ENCODE measurements at places on chromosomes 5 and 9. TPM values are rescaled to one million over a fixed set of nuclear protein-coding genes. Genes with fewer than 3 reads are reported as not detected.

DNA sequence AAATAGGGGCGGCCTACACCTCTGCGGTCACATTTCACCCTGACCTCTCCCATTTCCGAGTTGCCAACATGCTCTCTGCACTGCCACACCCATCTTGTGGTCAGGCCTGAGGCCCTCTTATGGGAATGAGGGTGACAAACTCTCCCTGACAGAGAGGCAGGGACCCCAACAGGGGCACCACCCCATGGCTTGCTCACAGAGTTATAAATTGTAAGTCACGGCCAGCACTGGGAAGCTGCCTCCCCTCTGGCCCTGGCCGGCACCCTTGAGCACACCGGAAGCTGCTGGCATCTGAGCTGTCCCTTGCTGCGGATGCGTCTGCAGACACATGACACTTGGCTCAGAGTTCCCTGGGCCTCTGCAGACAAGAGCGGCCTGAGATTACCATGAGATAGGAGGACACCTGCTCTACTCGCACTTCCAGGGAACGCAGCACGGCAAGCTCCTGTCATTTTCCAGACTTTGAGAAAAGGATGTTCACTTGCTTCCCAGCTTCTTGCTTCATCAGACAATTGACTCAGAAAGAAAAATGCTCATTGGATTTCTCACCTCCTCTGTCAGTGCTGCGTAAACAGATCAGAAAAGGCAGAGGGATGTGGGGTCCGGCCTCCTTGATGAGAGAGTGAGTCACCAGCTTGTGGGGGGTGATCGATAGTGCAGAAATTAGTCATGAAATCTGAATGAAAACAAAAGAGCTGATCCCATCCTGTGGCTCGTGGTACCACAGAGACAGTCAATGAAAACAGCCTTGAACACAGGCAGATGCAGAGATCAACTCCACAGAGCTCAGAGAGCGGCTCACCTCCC lies 269.8 kb downstream of the SYK start:
- no peak overlapping the region for H3K4me3 ChIP-seq
- H3K36me3 ChIP-seq = no peaks in the 10 kb centered on the region
- H3K4me1 ChIP-seq = peaks cover 20% of the 10 kb centered on the region
- H3K27ac ChIP-seq = peak overlapping the region; percentile 10
- H3K27me3 ChIP-seq = no peaks in the 10 kb centered on the region

DNA sequence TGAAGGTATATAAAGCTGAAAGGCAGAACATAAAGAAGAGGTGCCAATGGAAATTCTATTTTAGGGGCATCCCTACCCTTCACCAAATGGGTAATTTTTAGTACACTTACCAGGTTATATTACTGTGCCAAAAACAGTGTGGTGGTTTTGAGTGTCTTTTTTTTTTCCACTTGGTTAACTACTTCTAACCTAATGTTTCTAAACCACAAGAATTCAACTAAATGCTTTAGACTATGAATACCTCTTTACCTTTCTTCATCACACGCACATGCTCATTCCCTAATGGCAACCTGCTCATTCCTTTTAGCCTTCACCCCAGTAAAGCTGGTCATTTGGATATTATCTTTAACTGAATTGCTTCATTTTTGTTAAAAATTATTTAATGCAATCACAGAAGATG lies 215.6 kb downstream of the PIK3R1 start:
- no peaks in the 10 kb centered on the region for H3K27me3 ChIP-seq
- no peak overlapping the region for H3K27ac ChIP-seq
- DNase-seq = no peak

- no peaks in the 10 kb centered on the region for H3K27me3 ChIP-seq
- peak overlapping the region; percentile 59 for H3K4me3 ChIP-seq
- peak overlapping the region; percentile 81 for H3K27ac ChIP-seq
- no peak for DNase-seq
- H3K4me1 ChIP-seq = peaks cover 17% of the 10 kb centered on the region
Measured at GRCh38 chr9:95516221-95516733, 494 bp downstream of the PTCH1 start.

ASTN2 gene
- 4.4 TPM for total RNA-seq

ANKRD31 gene
- total RNA-seq = 1.2 TPM

DNA sequence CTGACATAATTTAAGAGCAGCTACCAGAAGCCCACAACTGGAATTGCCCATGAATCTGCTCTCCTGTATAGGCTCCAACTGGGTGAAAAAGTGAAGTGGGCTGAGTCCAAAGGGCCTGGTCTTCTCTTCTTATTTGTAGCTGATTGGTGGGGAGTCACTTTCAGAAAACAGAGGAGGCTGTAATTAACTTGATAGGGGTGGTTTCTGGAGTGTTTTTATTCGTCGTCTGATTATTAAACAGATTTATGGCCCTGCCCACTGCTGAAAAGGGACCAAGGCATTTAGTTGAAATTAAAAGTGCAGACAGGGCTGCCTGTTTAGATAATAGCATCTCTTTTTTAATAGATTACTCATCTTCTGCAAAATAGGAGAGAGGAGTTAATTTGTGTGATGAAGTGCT lies 81.0 kb upstream of the SAP30L start:
- no peak overlapping the region for H3K4me3 ChIP-seq
- no peak overlapping the region for H3K27ac ChIP-seq
- no peaks in the 10 kb centered on the region for H3K27me3 ChIP-seq
- H3K36me3 ChIP-seq = no peaks in the 10 kb centered on the region
- DNase-seq = no peak
- H3K4me1 ChIP-seq = peaks cover 17% of the 10 kb centered on the region

PHF24 gene
- total RNA-seq = 0.25 TPM

HAVCR2 gene
- 4.4 TPM for total RNA-seq

DNA sequence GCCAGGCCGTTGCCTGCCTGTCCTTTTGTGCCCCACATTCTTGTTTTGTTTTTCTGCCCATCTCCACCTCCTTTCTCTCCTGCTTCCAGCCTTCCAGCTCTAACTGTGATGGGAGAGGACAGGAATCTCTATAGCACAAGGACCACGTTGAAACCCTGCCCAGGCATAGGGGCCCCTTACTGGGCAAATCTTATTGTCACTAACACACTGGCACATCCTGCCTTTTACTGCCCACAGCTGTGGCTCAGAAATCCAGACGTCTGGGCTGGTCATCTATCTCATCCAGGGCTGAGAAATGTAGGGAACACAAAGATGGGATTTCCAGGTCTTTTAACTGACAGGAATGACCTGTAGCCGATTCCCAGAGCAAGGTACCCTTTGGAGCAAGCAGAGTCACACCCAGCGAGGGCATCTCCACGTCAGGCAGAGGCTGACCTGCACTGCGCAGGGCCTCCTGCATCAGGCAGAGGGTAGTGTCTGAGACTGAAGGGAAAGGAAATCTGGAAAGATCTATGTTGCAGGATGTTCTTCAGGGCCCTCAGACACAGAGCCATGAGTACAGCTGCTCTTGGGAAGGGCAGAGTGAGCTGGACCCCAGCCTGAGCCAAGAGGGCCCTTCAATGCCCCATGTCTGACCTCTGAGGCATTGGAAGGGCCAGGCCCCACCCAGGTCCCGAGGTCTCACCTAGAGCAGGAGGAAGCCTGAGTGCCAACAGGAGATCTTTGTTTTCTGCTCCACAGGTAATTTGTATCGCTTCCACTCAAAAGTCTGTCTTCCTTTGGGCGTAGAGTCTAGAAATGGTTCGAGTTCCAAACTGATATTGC lies 278.8 kb downstream of the FSTL4 start:
- no peak overlapping the region for H3K27ac ChIP-seq
- no peaks in the 10 kb centered on the region for H3K4me1 ChIP-seq
- no peak for DNase-seq

SMC2 gene
- total RNA-seq = 5.2 TPM

DNA sequence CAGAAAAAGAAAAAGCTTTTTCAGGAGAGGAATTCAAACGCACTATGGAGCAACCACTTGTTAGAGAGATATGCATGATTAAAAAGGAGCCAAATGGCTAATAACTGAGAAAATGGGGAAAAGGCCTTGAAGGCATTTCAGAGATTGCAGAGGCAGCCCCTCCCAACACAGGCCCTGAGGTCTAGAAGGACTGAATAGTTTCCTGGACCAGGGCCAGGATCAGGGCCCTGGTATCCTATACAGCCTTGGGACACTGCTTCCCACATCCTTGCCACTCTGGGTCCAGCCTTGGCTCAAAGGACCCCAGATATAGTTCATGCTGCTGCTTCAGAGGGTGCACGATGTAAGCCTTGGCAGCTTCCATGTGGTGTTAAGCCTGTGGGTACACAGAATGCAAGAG lies 20.7 kb upstream of the FEM1C start:
- H3K4me3 ChIP-seq = no peak overlapping the region
- no peak for DNase-seq
- no peak overlapping the region for H3K27ac ChIP-seq
- no peaks in the 10 kb centered on the region for H3K27me3 ChIP-seq
- H3K36me3 ChIP-seq = no peaks in the 10 kb centered on the region

ARL14EPL gene
- total RNA-seq = not detected

DNA sequence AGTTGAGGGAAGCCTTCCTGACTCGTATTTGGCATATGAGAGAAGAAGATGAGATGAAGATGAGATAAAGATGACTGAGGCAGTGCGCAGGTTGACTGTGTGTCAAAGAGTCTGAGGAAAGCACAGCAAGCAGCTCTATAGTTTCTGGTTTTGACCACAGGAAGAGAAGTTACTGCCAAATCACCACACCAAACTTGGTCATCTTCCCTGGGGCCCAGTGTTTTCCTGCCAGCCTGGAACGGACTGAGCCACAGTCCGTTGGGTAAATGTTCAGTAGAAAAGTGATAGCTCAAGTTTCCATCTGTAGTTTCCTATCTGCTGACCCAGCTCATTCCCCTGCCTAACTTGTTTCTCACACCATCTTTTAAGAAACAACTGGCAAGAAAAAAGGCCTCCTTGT lies 80.7 kb upstream of the ADAMTS19 start:
- no peaks in the 10 kb centered on the region for H3K36me3 ChIP-seq
- no peaks in the 10 kb centered on the region for H3K27me3 ChIP-seq
- no peak for DNase-seq
- H3K27ac ChIP-seq = no peak overlapping the region
- H3K4me1 ChIP-seq = no peaks in the 10 kb centered on the region
- no peak overlapping the region for H3K4me3 ChIP-seq

Measured in vagina (tissue), 2 donors.